ENCODE measurements at places on chromosomes 13 and 19.

GRCh38 chr13:111952032-111952431, 114.9 kb upstream of the SOX1 start:
- DNase-seq, result no peak

GRCh38 chr19:22619932-22620331, 14.2 kb upstream of the ZNF492 start:
- no peak for DNase-seq

DNA sequence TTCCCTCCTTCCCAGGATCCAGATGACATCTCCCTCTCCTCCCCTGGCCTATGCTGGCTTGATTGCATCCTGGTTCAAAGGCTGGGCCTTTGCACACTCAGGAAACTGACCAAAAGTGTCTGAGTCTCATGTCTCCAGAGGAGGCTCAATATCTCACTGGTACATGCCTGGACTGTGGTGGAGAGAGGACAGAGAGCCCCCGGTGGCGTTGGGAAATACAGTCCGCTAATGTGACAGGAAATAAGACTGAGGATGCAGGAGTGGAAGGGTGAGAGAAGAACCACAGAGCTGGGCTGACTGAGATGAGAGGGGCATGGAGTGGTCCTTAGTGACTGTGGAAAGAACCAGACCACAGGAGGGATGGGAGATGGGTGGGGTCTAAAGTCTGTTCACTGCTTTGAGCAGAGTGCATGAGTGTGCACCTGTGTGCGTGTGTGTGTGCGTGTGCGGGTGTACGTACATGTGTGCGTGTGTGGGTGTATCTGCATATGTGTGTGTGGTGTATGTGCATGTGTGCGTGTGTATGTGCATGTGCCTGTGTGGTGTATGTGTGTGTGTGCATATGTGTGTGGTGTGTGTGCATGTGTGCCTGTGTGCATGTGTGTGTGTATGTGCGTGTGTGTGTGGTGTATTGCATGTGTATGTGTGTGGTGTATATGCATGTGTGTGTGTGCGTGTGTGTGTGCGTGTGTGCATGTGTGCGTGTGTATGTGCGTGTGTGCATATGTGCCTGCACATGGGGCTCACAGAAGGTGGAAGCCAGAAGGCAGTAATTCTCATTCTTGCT, 1.9 kb downstream of the SIGLEC5 start:
- no peak for DNase-seq

DNA sequence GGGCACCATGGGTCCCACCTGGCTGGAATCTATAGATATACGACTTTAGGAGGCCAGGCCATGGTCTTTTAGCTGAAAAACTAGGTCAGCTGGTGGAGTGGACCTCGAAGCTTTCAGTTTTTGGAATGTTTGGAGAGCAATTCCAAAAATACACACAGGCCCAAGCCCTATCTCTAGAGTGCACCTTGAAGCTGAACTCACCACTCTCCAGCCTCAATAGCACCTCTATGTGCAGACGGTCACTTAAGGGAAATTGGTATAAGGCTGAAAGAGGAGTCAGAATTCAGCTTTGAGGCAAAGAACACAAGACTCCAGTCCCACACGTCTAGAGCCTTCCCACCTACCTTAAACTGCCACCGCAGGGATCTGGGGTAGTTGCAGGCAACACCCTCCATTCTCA, 56.4 kb upstream of the KATNAL1 start:
- DNase-seq, result no peak

- DNase-seq, result no peak
These were observed at the start of gene ELAVL3 for GRCh38 chr19:11480715-11481533. ELAVL3 (minus strand) TSS chr19:11481046; CDS start chr19:11480608, 438 bp downstream.

DNA sequence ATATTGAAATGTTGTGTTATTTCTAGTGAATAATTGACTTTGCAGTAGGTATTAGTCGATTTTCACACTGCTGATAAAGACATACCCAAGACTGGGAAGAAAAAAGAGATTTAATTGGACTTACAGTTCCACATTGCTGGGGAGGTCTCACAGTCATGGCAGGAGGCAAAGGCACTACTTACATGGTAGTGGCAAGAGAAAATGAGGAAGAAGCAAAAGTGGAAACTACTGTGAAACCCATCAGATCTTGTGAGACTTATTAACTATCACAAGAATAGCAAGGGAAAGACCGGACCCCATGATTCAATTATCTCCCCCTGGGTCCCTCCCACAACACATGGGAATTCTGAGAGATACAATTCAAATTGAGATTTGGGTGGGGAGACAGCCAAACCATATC, 9.9 kb upstream of the C5AR2 start:
- DNase-seq, result no peak

- DNase-seq, result no peak
These were observed 1092.9 kb downstream of the SLITRK5 start for GRCh38 chr13:88764103-88764502.

DNA sequence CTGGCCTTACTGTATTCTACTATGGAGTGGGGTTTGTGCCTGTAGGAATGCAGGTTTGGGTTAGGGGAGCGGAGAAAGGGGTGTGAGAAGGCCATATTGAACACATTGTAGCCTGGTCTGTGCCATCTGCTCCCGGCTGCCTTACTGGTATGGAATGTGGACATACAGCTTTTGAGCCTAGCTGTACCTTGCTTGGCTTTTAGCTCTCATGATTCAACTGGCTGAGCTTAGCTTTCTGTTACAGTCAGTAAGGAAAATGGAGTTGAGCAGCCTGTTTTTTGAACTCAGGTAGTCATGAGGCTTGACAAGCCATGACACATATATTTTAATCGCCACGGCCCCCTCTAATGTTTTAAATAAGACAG, 41.6 kb downstream of the ARHGAP35 start:
- peak; percentile 41 for DNase-seq

GRCh38 chr13:21071924-21072323, 10.5 kb upstream of the LATS2 start:
- no peak for DNase-seq

DNA sequence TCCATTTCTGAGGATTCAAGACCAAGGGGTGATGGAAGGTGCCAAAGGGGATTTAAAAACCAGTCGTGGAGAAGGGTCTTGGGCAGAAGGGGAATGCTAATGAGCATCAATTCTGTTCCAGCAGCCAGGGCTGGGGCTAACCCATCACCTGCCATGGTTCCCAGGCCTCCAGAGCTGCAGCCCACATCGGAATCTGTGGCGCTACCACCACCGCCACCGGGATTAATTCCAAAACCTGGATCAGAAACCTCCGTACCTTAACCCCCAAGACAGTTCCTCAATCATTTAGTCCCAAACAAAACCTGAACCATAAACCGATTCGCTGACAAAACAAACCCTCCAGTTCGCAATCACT, 583 bp downstream of the ZNF615 start:
- DNase-seq, result no peak

DNA sequence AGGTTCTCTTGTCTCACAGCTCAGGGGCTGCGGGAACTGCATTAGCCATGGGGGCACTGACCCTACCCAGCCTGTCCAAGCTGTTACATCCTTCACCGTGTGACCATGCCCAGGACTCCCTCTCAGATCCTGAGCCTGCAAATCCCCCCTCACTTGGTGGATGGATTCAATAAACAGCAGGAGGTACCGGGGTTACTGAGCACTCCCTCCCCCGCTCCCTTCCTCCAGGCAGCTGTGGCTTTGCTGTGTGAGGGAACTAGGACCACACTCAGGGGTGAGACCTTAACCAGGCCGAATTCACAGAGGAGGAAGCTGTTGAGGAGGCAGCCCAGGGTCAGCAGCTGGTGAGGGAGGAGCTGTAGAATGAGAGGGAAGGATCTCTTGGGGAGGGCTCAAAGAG, 27.0 kb upstream of the CEACAM1 start:
- DNase-seq, result no peak

- DNase-seq, result peak; percentile 39
These were observed 1.8 kb downstream of the RAP2A start for GRCh38 chr13:97435794-97436193.
